ENCODE measurements at places on chromosomes 2 and 18.

- no peak for DNase-seq
These were observed 176.7 kb downstream of the MYO1B start for GRCh38 chr2:191421950-191422349.

DNA sequence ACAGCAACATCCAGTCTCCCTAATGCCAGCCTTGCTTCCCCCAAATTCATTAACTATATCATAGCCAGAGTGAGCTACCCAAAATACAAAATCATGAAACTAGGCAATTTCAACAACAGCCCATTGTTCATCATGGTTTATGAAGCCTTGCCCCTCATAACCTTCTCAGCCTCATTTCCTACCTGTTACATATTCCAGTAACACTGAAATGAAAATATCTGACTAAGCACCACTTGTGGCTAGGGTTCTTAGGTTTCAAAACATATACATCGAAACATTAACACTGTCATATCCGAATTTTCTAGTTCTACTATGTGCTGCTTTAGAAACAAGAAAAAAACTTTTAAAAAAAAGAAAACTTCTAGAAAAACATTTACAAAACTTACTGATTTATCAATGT lies 59.5 kb downstream of the ATAD2B start:
- DNase-seq: no peak

- no peak for DNase-seq
These were observed 96.3 kb upstream of the TANK start for GRCh38 chr2:161063946-161064306.

- no peak for DNase-seq
These were observed 25.5 kb upstream of the CEP68 start for GRCh38 chr2:65030476-65031332.

DNA sequence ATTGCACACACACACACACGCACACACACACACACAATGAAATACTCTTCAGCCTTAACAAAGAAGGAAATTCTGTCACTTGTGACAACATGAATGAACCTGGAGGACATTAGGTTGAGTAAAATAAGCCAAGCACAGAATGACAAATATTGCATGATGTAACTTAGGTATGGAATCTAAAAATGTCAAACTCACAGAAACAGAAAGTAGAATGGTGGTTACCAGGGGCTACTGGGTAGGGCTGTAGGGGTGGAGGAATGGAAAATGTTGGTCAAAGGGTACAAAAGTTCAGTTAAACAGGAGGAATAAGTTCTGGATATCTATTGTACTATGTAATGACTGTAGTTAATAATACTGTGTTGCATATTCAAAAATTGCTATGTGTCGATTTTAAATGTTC lies 29.5 kb downstream of the SCN2A start:
- DNase-seq: no peak

GRCh38 chr2:38156436-38156835 lies 80.5 kb upstream of the CYP1B1 start:
- DNase-seq: no peak

DNA sequence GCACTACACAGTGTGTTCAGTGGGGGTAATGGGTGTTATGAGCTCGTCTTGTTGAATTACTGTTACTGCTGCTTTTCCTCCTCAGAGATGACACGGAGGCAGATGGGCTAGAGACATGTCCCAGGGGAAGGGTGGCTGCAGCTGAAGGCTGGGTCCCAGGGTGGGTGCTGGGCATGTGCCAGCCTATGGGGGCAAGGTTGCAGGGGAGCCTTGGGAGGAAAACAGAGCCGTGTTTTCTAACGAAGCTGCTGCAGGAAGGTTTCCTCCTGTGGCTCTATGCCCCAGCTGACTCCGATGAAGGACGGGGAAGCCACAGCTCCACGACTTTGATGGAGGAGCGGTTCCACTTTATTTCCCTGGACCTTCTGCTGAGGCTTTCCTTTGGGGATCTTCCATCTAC lies 42.4 kb downstream of the ASB18 start:
- no peak for DNase-seq

DNA sequence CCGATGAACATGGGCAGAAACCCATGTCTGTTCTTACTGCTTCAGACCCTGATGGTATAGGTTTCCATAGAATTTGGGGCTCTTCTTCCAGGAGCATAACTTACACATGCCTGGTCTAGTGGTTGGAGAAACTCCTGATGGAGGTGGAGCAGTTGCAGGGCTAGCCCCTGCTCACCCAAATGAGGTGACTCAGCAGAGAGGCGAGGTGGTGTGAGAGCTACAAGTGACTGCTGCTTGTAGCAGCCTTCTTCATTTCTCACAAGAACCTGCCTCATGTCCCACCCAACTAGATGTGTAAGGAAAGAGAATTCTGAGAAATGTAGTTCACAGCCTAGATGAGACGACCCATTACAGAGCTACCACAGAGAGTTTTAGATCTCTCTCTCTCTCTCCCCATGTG lies 105.3 kb downstream of the ZNF407 start:
- no peak for DNase-seq

DNA sequence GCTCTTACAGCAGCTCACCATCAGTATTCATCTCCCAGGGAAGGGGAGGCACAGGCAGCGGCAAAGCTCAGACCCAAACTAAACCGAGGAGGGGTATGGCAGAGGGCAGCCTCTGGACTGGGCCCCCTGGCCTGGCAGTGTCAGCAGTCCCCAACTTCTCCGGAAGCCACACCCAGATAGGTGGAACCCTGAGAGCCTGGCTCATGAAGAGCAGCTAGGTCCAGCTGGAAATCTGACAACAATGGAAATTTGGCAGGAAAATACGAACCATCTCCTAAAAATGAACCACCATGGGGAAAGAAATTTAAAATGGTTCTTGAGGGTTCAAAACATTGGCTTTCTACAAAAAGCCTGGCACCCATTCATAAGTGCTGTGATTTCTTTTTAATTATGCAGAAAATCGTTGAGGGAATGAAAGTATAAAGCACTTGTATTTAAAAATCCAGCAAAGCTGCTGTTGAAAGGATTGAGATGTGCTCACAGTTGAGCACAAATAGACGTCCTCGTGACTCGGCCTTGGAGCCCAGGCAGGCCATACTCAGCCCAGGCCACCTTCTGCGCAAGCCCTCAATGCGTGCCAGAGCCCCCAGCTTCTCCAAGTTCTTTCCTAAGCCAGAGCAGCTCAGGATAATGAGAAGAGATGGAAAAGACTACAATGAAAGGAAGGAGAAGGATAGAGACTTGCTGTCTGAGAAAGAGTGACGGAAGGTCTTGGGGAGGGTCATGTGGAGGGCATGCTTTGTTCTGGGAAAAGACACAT lies 93.0 kb downstream of the COL6A3 start:
- DNase-seq: no peak

- DNase-seq: no peak
These were observed 173.4 kb upstream of the TRIB2 start for GRCh38 chr2:12543076-12543977.

- no peak for DNase-seq
These were observed 172.8 kb downstream of the CD226 start for GRCh38 chr18:69774831-69775230.

GRCh38 chr2:140085674-140086073 lies 1305.5 kb upstream of the NXPH2 start:
- DNase-seq: no peak

DNA sequence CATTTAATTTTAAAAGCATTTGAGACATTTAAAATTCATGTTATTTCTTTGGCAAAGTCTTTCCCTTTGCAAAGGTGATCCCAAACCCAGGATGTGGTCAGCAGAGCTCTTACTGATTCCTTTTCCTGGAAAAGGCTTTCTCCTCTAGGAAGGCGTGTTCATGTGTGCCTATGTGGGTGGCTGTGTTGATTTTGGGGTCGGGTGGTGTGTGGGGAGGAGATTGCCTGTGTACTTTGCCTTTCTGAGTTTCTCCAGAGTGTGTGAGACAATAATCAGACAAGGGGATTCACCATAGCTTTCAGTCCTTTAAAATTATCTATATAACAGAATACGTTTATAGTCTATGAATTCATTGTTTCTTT lies 173.2 kb downstream of the SOCS6 start:
- DNase-seq: no peak

GRCh38 chr2:29070526-29070925 lies 3.8 kb downstream of the PCARE start:
- no peak for DNase-seq

- DNase-seq: no peak
These were observed 15.1 kb downstream of the SH2D6 start for GRCh38 chr2:85433511-85434089.

DNA sequence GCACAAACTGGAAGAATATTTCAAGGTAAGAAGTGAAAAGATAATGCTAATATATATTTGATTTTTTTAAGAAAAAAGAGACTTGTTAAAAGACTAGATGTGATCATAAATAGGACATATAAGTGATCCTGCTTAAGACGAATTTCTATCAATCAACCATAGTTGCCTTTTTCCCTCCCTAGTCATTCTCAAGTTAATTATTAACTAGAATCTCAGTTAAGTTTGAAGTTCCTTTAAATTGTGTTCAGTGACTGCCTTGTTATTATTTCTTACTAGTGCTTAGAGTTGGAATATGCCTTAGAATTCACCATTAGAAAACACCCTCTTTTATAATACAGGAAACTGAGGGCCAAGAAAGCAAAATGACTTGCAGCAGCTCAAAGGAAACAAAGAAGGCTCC lies 141.5 kb upstream of the SP5 start:
- DNase-seq: no peak

- DNase-seq: no peak
These were observed 337.0 kb downstream of the EIPR1 start for GRCh38 chr2:3040496-3041140.

- DNase-seq: no peak
These were observed 18.5 kb downstream of the TRAK2 start for GRCh38 chr2:201432621-201433393.

DNA sequence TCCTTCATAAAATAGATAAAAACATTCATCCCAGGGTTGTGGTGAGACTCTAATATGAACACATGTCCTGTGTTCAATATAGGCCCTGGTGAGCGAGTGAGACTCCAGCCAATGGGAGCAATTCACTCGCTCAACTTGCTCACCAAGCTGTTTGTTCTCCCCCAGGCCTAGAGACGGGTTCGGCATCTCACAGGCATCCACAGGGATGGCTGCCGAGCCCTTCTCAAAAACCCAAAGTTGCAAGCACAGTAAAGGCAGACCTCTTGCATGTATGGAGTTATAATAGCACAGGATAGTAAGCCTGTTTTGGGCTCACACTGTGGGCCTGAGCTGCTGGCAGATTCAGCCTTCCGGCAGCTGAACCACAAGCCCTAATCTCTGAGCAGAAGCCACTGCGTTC lies 15.7 kb downstream of the PARD6G start:
- no peak for DNase-seq

GRCh38 chr2:83365476-83365875 lies 1093.6 kb downstream of the SUCLG1 start:
- DNase-seq: no peak

GRCh38 chr18:23852236-23853045 lies 162.1 kb upstream of the TTC39C start:
- DNase-seq: no peak

DNA sequence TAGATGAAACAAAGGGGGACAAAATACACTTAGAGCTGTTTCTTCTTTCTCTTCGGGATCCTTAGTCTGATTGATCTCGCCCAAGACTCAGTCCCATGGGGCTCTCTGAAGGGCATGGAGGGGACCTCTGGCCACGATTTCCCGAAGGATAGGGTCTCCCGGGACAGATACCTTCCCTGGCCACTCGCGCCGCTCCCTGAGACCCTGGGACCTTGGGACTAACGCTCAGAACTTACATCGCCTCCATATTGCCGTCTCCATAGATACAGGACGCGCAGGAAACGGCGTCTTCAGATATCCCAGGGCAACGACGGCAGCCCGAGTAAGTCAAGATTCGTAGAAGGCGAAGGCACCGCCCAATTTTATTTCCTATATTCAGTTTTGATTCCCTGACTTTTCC lies at the start of gene CFAP65:
TSS of gene CFAP65 (minus strand) at position 265 of the 400 bp plus-strand sequence. CDS start 2,468 bp downstream, outside the sequence.
- peak; percentile 64 for DNase-seq

DNA sequence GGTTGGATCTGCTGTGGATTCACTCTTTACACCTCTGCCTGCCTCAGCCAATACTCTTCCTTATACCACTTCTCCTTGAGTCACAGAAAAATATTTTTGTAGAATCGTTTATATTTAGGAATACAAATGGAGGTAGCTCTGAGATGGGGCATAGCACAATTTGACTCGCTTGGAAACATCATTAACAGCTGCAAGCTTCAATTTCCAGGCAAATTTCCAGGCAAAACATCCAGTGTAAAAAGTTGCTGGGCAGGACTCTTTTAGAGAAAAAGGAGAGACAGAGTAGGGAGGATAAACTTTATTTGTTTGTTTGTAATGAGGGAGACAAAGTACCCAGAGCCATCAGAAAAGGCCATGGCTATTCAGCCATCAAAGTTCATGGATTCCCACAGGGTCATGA lies 74.4 kb upstream of the SOX11 start:
- DNase-seq: no peak

GRCh38 chr2:25165992-25166875 lies 2.1 kb downstream of the POMC start:
- peak; percentile 32 for DNase-seq

DNA sequence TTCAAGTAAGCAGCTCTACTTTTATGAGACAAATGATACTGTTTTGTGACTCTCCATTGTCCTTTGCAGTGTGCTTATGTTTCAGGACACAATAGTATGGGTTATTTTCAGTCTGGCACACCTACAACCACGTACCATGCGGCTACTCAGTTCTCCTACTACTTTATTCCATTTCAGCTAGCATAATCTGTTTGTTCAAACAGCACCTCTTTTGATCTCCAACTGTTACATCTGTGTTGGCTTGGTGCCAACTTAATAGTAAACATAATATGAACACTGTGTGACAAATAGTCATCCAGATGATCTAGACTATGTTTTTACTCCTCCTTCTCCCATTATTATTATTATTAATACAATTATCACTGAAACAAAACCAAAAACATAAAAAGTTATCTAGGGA lies 40.5 kb downstream of the MYO3B start:
- DNase-seq: no peak

DNA sequence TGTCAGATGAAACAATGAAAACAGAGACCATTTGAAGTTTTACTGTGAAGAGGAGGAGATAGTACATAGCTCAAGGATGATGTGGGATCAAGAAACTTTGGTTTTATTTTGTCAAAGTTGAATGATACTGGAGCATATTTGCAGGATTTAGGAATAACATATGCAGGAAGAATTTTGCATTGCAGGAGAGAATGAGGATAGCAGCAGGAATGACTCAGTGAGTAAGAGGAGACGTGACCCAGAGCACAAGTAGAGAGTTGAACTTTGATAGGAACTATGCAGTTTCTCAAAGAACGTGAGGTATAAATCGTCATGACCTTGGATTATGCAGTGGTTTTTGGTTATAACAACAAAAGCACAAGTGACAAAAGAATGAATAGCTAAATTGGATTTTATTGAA lies 47.7 kb downstream of the MAPRE2 start:
- no peak for DNase-seq

GRCh38 chr2:153986488-153987229 lies 114.9 kb downstream of the GALNT13 start:
- DNase-seq: no peak

- no peak for DNase-seq
These were observed at the start of gene DTNA for GRCh38 chr18:34709750-34710441. TSS of gene DTNA (plus strand) at chr18:34710298. CDS start at chr18:34755977, 45,679 bp downstream.

- DNase-seq: no peak
These were observed 17.4 kb upstream of the MOCOS start for GRCh38 chr18:36169938-36170337.

All from endothelial cell (in vitro differentiated cells).